ENCODE measurements at places on chromosomes 7 and 10.
A peak's percentile ranks its signal among the peaks of the same experiment; 100 is the strongest.

DNA sequence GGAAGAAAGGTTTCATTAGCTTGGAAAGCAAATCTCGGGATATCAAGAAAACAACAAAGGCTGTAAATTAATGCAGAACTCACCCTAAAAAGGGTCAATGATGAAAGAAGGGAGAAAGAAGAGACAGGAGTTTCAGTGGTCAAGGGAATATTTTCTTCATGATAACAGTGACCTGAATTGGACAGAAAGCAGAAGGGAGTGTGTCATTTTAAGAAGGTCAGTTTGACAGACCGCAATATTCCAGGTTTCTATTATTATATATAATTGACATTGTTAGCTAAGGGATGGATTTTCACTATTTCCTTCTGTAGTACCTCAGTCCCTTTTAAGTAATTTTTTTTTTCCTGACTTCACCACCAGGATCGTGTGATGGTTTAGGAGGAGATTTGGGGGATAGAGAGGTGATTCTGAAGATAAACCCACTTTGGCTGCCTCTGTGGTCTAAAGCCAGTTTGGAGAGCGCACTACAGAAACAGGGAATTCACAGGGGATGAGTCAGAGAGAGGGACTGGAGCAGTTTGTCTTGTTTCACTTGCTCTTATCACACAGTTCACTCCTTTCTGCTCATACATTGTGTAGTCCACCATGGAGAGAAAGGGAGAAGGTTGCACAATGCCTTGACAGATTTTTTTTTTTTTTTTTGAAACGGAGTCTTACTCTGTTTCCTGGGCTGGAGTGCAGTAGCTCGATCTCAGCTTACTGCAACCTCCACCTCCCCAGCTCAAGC lies 417.9 kb downstream of the AUTS2 start:
- no peak for DNase-seq

- peak; percentile 14 for DNase-seq
These were observed 593 bp upstream of the CUX1 start for GRCh38 chr7:101816595-101817470.

- peak; percentile 77 for DNase-seq
These were observed 648 bp upstream of the TMEM243 start for GRCh38 chr7:87220026-87220733.

DNA sequence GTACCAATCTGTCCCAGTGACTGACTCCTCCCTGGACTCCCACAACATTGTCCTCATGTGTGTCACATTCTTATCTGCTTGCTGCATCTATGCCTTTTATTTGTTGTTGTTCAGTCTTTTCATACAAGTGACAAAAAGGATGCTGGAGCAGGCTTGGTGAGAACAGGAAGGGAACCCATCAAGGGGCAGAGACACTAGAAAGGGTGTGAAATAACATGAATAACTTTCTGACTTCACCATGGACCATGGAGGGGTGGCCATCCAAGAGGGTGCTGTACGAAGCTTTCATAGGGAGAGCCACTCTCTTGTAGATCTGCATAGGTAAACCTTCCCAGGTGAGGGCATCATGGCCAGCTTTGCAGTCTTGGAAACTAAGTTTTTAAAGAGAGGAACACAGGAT lies 14.5 kb downstream of the GIMAP8 start:
- no peak for DNase-seq

DNA sequence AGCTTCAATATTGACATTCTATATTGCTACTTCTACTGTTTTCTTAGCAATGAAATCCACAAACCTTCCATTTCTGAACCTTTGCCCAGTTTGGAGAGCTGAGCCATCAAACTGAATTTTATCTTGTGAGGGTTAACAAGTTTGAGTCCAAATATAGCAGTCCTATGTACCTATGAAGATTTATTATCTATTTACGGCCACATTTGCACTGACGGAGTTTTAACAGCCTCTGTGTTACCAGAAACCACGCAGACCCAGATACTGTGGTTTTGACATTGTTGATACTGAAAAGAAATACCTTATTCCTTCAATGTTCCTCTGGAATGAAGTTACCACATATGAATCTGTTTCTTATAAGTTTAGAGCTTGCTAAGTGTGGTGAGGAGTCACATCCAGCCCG lies 172.6 kb downstream of the FGFR2 start:
- no peak for DNase-seq

Data from effector CD4-positive, alpha-beta T cell (primary cell).